H54 (cell line): ENCODE measurements at places on chromosomes 1 and 21.

DNA sequence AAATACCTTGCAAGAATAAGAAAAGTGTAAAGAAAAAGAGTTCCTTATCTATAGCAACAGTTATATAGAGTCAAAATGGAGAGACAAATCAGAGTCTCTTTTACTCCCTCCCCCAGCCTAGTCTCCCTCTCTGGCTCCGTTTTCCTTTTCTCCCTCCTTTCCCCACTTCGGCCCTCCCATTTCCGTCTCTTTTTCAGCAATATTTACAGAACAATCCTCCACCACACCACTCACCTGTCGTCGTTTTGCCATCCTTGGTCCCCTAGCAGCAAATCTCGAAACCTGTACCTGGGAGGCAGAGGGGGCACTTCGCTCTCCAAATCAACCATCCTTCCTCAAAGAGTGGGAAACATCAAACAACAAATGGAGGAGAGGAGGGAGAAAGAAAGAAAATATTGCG, 259 bp downstream of the KCNT2 start:
- DNase-seq: no peak

DNA sequence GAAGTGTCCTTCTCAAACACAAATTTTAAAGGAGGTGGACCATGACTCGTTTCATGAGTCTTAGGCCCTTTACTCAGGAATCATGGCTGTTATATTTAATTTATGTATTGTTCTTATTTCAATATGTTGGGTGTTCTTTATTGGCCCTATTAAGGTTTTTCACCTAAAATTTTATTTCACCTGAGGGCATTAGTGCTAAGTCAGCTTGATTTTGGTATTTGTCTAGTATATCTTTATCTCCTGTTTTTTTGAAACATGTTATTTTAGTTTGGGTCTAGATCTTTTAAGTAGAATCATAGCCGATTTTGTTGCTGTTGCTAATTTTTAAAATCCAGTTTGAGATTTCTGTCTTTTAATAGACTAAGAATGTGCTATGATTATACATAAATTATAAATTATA, 430.4 kb downstream of the RPS6KC1 start:
- DNase-seq: no peak

- DNase-seq: no peak
Observed at GRCh38 chr1:230808281-230808872, 59.9 kb downstream of the C1orf198 start.

DNA sequence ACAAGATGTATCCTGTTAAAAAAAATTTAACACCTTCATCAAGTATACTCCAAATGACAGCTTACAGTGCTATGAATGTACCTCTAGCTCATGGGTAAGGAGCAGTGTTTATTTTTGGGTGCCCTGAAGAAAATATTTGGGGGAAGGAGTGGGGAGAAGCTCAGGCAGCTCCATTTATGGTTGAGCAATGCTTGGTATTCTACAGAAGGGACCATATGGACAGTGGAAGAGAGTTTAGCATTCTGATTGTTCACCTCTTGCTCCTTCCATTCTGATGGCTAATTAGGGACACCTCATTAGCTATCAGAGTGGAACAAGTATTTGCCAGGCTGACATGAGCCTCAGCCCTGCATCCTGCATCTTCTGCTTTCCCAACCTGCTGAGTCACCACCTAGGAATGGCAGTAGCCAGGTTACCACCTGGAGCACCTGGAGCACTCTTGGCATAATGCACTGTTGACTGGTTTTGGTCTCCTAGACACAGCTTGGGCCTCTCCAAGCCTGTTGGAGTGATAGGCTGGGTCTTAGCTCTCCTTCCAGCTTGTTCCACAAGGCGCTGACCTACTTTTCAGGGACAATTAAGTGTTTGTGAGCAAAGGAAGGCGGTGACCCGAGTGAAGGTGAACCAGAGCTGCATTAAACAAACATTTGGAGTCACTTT, 62.0 kb upstream of the MACF1 start:
- no peak for DNase-seq

- DNase-seq: no peak
Observed at GRCh38 chr1:237281481-237281880, 239.5 kb downstream of the RYR2 start.

DNA sequence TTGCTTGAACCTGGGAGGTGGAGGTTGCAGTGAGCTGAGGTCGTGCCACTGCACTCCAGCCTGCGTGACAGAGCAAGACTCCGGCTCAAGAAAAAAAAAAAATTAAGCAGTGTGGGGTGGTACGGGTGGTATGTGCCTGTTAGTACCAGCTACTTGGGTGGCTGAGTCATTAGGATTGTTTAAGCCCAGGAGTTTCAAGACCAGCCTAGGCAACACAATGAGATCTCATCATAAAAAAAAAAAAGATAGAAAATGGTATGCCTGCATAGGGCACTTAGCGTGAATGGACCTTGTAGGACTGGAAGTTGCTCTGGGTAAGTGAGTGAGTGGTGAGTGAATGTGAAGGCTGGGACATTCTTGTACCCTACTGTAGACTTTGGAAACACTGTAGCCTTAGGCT, 37.0 kb downstream of the TBCE start:
- no peak for DNase-seq
